ENCODE measurements at places on chromosomes 1 and 21.

GRCh38 chr1:9241891-9242290 lies 7.3 kb downstream of the H6PD start:
- DNase-seq: no peak

- DNase-seq: no peak
Measured at GRCh38 chr1:209721323-209721722, 16.7 kb downstream of the HSD11B1 start.

- no peak for DNase-seq
Measured at GRCh38 chr1:224059897-224060427, 53.9 kb upstream of the FBXO28 start.

GRCh38 chr1:183302452-183303322 lies 115.5 kb downstream of the NMNAT2 start:
- DNase-seq: no peak
